ENCODE measurements at places on chromosomes 4 and X. TPM values are rescaled to one million over a fixed set of nuclear protein-coding genes. Genes with fewer than 3 reads are reported as not detected.

The AWAT2 gene
- polyA plus RNA-seq = 0.29 TPM

The SORCS2 gene
- polyA plus RNA-seq = not detected

The RNF150 gene
- 0.35 TPM for polyA plus RNA-seq

The MAPK10 gene
- polyA plus RNA-seq = 0.06 TPM

The ARHGEF6 gene
- polyA plus RNA-seq = 4.1 TPM

The F11 gene
- not detected for polyA plus RNA-seq

The JAKMIP1 gene
- not detected for polyA plus RNA-seq

The COL25A1 gene
- polyA plus RNA-seq = 0.03 TPM

The CRMP1 gene
- polyA plus RNA-seq = 0.06 TPM

DNA sequence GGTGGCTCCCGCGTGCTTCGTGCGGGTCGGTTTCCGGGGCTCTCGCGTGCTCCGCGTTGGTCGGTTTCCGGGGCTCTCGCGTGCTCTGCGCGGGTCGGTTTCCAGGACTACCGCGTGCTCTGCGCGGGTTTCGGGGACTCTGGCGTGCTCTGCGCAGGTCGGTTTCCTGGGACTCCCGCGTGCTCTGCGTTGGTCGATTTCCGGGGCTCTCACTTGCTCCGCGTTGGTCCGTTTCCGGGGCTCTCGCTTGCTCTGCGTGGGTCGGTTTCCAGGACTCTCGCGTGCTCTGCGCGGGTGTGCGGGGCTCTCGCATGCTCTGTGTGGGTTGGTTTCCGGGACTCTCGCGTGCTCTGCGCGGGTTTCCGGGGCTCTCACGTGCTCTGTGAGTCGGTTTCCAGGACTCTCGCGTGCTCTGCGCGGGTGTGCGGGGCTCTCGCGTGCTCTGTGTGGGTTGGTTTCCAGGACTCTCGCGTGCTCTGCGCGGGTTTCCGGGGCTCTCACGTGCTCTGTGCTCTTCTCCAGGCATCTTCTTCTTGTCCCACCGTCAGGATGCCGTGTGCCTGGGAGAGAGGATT, 109.9 kb upstream of the LRPAP1 start:
- no peak overlapping the region for H3K4me3 ChIP-seq
- DNase-seq = no peak
- H3K36me3 ChIP-seq = no peaks in the 10 kb centered on the region
- H3K27ac ChIP-seq = no peak overlapping the region
- no peaks in the 10 kb centered on the region for H3K4me1 ChIP-seq
- H3K27me3 ChIP-seq = no peaks in the 10 kb centered on the region

GRCh38 chrX:37787423-37787869, 7.6 kb downstream of the CYBB start:
- no peaks in the 10 kb centered on the region for H3K36me3 ChIP-seq
- H3K4me1 ChIP-seq = no peaks in the 10 kb centered on the region
- H3K27ac ChIP-seq = no peak overlapping the region
- H3K4me3 ChIP-seq = no peak overlapping the region
- no peak for DNase-seq

DNA sequence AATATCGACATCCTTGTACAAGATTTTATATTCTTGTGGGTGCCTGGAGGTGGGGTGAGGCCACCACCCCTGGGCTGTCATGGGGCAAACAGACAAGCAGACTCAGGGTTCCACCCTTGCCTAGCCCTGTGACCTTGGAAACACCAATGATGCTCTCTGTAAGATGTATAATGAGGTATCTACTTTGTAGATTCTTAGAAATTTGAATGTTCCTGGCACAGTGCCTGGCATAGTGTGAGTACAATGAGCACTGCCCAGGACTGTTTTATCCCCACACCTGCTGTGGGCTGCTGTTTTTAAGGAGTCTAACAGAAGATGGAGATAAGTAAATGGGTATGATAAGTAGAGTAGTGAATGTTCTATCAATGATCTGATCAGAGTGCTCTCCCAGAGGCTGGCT, 3.1 kb downstream of the ZNF518B start:
- no peak for DNase-seq
- peaks cover 25% of the 10 kb centered on the region for H3K36me3 ChIP-seq
- H3K27ac ChIP-seq = no peak overlapping the region
- peaks cover 22% of the 10 kb centered on the region for H3K4me1 ChIP-seq

GRCh38 chr4:7581477-7581876, 146.7 kb upstream of the PSAPL1 start:
- no peak overlapping the region for H3K4me3 ChIP-seq
- H3K27me3 ChIP-seq = no peaks in the 10 kb centered on the region
- DNase-seq = peak; percentile 17
- H3K27ac ChIP-seq = no peak overlapping the region

DNA sequence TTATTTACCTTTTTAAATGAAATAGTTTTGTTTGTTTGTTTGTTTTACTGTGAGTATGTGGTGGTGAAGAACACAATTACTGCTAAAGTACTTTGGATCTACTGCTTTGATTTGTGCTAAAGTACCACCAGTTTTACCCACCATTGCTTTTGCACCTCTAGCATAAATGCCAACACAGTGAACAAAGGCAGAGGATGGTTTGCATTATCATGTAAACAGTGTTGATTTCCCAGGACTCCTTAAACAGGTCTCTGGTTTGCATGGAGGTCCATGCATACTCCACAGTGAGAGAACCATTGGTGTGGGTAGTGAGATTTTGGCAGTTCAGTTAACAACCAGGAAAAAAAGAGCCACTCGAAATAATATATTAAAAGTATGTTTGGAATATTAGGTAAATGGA, 11.0 kb downstream of the FAT4 start:
- H3K36me3 ChIP-seq = no peaks in the 10 kb centered on the region
- no peak overlapping the region for H3K27ac ChIP-seq
- no peaks in the 10 kb centered on the region for H3K27me3 ChIP-seq
- no peak overlapping the region for H3K4me3 ChIP-seq
- no peak for DNase-seq
- H3K4me1 ChIP-seq = peaks cover 44% of the 10 kb centered on the region

GRCh38 chrX:356385-357034, 30.2 kb downstream of the PPP2R3B start:
- H3K27ac ChIP-seq = no peak overlapping the region
- DNase-seq = no peak
- H3K27me3 ChIP-seq = no peaks in the 10 kb centered on the region
- no peak overlapping the region for H3K4me3 ChIP-seq
- peaks cover 11% of the 10 kb centered on the region for H3K4me1 ChIP-seq

DNA sequence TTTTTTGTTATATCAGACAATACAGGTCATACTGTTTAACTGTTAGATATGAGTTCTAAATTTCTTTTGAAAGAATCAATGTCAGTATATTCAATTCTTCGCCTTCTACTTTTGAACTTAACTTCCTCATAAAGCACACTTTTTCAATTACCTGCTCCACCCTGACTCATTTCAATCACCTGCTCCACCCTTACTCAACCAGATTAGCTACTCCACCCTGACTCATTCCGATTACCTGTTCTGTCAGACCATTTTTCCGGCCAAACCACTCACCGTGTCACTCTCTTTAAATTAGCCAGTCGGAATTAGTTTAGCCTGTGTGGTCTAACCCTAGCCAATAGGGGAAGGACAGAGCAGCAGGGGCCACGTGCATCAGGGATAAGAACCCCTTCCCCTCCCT, 751.8 kb upstream of the POU3F4 start:
- H3K4me3 ChIP-seq = no peak overlapping the region
- DNase-seq = no peak
- no peaks in the 10 kb centered on the region for H3K27me3 ChIP-seq

DNA sequence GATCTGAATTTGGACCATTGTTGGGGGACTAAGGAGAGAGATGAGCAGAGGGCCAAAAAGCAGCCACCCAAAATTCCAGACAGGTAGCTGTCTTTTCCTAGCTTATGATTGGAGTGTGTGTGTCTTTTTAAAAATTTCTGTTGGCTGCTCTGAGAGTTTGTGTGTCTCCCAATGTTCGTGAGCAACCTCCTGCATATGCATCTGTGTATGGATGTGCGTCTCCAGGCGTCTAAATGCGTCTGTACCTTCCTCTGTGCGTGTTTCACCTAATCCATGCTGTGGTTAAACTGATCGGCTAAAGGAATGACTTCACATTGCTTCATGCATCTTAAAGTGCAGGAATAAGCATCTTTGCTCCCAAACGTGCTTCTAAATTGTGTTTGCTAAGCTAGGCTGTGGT, 65.5 kb upstream of the LAS1L start:
- no peaks in the 10 kb centered on the region for H3K27me3 ChIP-seq
- no peak for DNase-seq
- H3K27ac ChIP-seq = peak overlapping the region; percentile 96
- H3K36me3 ChIP-seq = no peaks in the 10 kb centered on the region
- H3K4me3 ChIP-seq = no peak overlapping the region

DNA sequence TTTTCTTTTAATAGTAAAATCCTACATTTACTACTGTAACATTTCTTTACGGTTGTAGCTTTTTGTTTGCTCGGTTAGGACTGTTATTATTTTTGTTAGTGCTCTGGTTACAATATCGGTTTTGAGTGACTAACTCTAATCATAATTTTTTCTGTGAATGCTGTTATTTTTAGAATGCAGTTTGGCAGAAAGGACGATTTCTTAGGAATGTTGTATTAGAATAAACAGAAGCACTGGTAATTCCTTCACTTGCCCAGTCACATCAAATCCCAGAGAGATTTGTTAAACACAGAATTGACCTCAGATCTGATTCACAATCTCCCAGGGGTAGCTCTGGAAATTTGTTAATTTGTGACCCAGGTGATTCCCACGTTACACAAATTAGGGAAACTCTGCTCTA, 21.7 kb downstream of the DDIT4L start:
- H3K36me3 ChIP-seq = no peaks in the 10 kb centered on the region
- no peak overlapping the region for H3K27ac ChIP-seq
- peaks cover 2% of the 10 kb centered on the region for H3K4me1 ChIP-seq
- no peaks in the 10 kb centered on the region for H3K27me3 ChIP-seq

DNA sequence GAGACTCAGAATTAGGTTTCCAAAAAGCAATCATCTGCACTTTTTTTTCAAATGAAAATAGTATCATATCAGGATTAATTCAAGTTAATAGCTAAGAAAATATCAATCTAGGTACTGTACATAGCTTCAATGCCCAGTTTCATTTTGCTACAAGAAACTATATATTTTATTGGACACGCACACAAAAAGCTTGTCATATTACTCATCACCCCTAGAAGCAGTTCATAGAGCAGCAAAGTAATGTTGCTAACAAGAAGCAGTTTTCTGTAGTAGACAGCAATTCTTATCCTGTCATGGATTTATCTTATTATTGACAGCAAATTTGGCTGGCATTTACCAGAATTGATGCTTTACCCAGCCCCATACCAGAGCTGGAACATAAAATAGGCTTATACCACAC, 52.3 kb upstream of the LSM6 start:
- DNase-seq = no peak
- no peak overlapping the region for H3K4me3 ChIP-seq
- peaks cover 2% of the 10 kb centered on the region for H3K27me3 ChIP-seq
- no peak overlapping the region for H3K27ac ChIP-seq

- H3K27me3 ChIP-seq = no peaks in the 10 kb centered on the region
- no peak overlapping the region for H3K4me3 ChIP-seq
- no peaks in the 10 kb centered on the region for H3K4me1 ChIP-seq
- no peaks in the 10 kb centered on the region for H3K36me3 ChIP-seq
- H3K27ac ChIP-seq = no peak overlapping the region
Measured at GRCh38 chrX:97790850-97791249, 907.1 kb downstream of the RPA4 start.

GRCh38 chr4:18227880-18228279, 206.3 kb upstream of the LCORL start:
- H3K4me3 ChIP-seq = no peak overlapping the region
- H3K27ac ChIP-seq = no peak overlapping the region
- H3K27me3 ChIP-seq = no peaks in the 10 kb centered on the region
